Right atrium auricular region (tissue), 2 donors: ENCODE measurements at places on chromosomes 11 and 22. TPM values are rescaled to one million over a fixed set of nuclear protein-coding genes. Genes with fewer than 3 reads are reported as not detected.

- H3K36me3 ChIP-seq: no peaks in the 10 kb centered on the region
- no peaks in the 10 kb centered on the region for H3K4me1 ChIP-seq
- DNase-seq: peak; percentile 92
Observed at GRCh38 chr22:23539135-23539838, 40.8 kb downstream of the IGLL1 start.

DNA sequence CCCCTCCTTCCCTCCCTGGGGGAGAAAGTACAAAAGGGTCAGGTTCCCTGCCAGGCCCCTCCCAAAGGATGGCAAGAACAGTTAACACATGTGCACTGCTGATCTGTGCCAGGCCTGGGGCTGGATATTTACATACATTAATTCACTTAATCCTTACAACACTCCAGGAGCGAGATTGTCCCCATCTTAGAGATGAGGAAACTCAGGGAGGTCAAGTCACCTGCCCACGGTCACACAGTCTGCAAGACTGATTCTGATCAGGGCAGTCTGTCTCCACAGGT, 36.5 kb downstream of the NECTIN1 start:
- H3K4me3 ChIP-seq: no peak overlapping the region
- no peaks in the 10 kb centered on the region for H3K4me1 ChIP-seq

DNA sequence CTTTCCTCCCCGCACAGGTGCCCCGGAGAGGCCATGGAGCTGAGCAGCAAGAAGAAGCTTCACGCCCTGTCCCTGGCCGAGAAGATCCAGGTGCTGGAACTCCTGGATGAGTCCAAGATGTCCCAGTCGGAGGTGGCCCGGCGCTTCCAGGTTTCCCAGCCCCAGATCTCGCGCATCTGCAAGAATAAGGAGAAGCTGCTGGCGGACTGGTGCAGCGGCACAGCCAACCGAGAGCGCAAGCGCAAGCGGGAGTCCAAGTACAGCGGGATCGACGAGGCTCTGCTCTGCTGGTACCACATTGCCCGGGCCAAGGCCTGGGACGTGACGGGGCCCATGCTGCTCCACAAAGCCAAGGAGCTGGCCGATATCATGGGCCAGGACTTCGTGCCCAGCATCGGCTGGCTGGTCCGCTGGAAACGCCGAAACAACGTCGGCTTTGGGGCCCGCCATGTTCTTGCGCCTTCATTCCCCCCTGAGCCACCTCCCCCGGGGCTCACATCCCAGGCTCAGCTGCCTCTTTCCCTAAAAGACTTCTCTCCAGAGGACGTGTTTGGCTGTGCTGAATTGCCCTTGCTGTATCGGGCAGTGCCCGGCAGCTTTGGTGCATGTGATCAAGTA, 1.3 kb downstream of the TIGD3 start:
- H3K4me1 ChIP-seq: peaks cover 24% of the 10 kb centered on the region
- H3K36me3 ChIP-seq: peaks cover 17% of the 10 kb centered on the region
- peak overlapping the region; percentile 84 for H3K4me3 ChIP-seq
- no peak overlapping the region for H3K27ac ChIP-seq
- DNase-seq: no peak
- no peaks in the 10 kb centered on the region for H3K27me3 ChIP-seq

The TRPM5 gene
- not detected for total RNA-seq

DNA sequence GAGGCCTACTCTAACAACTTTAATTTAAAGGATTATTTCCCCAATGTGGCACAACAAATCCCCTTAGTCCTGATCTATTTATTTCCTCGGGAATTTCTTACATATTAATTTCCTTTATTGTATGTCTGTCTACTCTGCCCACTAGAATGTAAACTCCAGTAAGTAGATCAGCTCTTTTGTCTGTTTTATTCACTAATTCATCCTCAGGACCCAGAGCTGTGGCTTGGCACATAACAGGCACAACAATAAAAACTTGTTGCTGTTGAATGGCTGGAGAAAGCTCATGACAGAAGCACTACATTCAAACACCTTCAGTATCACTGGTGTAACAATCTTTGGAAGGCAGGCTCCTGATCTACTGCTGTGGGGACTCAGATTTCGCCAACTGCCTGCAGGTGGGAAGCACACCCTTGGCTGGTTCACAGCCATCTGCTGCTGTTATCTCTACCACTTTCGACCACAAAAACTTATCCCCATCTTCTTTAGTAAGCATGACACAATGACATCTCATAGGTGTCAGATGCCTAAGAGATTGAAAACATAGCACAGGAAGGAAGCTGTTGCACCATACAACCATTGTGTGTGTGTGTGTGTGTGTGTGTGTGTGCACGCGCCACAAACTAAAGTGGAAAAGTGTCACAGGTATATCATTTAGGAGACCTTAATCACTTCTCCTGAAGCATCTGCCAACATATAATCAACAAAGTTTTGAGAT, 11.9 kb downstream of the HIRA start:
- no peaks in the 10 kb centered on the region for H3K36me3 ChIP-seq
- H3K4me1 ChIP-seq: no peaks in the 10 kb centered on the region
- H3K27ac ChIP-seq: no peak overlapping the region

The AHNAK gene
- total RNA-seq: 441 TPM
